ENCODE measurements at places on chromosomes 4 and X.

- no peak for DNase-seq
Observed at GRCh38 chr4:20809812-20810211, 109.6 kb downstream of the PACRGL start.

DNA sequence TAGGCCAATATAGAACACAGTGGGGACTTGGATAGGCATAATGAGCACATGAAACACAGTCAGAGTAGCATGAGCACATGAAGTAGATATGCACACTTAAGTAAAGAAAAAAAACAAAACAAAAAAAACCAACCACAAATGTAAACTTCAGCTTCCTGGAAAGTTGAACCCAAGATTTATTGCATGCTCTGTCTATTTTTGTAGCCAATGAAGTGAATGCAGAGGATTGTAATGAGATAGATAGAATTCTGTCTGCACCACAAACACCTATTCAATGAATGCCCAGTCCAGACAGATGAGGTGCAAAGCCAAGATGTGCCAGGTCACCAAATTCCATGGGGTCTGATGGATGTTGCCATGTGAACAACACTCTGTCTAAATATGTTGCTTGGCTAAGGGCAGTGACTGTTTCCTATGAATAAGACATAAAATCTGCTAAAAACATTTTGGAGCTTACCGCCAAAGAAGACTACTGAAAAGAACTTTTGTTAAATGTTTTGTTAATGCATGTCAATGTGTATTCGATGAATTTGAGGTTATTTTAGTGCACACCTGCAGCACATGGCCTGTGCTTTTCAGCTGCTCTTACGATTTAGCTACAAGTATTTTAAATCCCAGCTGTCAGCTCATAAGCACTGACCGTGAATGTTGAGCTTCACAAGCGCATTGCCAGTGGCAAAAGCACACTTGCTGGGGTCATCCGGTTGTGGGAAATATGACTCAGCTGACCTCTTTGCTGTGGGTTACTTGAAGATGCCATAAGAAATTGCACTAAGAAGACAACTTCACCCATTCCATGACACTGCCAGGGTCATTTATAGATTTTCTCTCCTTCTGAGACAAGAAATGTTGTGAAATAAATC, 374.8 kb upstream of the GNPDA2 start:
- DNase-seq, result no peak

- DNase-seq, result no peak
Observed at GRCh38 chr4:151690876-151691275, 69.9 kb downstream of the GATB start.

- DNase-seq, result no peak
Observed at GRCh38 chr4:175385797-175386196, 426.3 kb downstream of the GPM6A start.

All from substantia nigra (tissue), 51 donors.